Bone marrow (tissue), 2 donors: ENCODE measurements at places on chromosomes 5 and 9.

GRCh38 chr9:21559402-21560280 lies 77.5 kb upstream of the IFNE start:
- DNase-seq = no peak

- no peak for DNase-seq
Measured at GRCh38 chr9:16377311-16377710, 493.2 kb downstream of the BNC2 start.

DNA sequence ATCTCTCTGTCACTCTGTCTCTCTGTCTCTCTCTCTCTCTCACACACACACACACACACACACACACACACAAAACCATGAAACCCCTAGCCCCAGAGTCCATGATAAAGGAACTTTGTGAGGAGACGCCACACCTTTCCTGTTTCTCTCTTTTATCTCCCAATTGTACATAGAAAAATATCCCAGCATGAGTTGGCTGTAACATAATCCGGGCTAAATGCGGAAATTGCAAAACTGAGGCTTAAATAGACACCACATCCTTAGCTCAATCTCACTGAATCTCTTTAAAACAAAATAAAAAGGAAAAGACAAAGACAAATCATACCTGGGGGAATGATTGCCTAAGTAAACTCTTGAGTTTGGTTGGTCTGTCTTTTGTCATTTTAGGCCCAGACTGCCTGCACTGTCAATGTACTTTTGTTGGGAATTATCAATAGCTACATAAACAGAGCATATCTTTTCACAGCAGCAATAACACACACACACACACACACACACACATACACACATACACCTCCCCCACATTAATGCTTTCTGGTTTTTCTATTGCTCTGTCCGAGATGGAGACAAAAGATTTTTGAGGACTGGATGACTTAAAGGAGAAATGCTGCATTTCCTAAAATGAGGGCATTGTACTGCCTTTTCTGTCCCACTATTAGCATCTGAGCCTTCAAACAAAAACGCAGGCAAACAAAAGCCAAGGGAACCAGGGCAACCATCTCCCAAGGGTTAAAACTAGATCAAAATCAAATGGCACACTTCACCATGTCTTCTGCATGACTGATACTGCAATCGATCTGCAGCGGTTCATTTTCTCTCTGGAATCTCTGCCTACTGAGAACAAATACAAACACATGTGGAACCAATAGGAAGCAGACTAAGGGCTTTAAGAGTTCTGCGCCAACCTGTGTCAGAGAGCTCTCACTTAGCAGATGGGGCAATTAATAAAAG lies 321.5 kb downstream of the NFIB start:
- DNase-seq = no peak

DNA sequence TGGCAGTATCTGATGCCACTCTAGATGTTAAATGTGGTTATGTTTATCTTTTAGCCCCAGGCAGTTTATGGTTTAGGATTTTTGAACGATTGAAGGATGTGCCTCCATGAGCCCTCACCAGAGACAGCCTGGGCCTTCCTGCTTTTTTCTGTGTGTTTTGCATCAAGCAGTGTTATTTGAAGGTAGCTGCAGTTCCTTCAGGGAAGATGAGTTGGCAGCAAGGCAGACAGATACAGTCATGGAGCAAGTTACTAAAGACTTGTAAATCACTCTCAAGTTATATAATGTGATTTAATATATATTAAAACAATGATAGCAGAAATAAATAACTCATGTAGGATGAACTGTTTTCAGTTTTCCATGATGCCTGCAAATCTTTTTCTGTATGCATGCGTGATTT lies 204.9 kb downstream of the CD180 start:
- DNase-seq = no peak

- DNase-seq = no peak
Measured at GRCh38 chr9:129569502-129570449, 51.1 kb downstream of the C9orf50 start.

- no peak for DNase-seq
Measured at GRCh38 chr5:9951865-9952516, 297.7 kb downstream of the ATPSCKMT start.

DNA sequence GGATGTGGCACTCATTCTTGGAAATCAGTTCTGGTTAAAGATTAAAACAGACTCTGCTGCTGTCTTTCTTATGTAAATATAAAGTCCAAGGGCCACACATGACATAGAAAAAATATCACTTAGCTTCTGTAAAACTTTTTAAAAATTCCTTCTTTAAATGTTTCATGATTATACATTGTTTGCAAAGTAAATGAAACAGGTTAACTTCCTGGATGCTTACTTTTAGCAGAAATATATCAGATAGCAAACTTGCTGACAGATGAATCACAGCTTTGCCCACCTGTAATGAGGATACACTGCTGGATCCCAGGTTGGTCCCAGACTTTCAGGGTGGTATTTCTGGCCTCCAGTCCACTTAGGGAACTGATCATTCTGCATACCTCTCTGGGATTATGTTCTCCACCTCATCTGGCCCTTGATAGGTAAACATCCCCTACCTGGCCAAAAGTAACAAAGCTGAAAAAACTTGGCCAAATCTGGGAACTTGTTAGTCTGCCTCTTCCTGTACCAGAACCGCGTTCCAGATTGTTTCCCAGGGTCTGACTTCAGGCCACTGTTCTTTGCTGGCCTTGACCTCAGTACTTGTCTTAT lies 340.5 kb downstream of the ADGRV1 start:
- no peak for DNase-seq

- no peak for DNase-seq
Measured at GRCh38 chr5:142864290-142865260, 94.4 kb downstream of the ARHGAP26 start.

- no peak for DNase-seq
Measured at GRCh38 chr5:138470322-138471051, 5.2 kb downstream of the EGR1 start.

GRCh38 chr5:122880749-122881148 lies 35.3 kb downstream of the SNX24 start:
- DNase-seq = no peak

DNA sequence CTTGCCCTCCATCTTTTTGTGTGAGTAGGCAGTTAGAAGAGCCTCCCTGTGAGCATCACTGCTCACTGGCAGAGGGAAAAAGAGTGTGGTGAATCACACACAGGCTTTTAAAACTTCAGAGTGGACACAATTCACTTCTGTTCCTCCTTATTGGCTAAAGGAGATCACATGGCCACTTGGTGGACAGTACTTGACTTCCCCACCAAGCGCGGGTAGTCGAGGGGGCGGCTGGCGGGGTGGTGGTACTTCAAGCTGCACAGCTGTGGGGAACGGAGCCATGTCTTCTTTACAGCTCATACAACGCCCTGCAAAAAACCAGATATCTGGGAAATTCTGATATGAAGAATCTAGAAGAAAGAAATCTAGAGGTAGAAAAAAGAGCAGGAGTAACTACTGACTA lies 95.4 kb downstream of the PAM start:
- DNase-seq = no peak

DNA sequence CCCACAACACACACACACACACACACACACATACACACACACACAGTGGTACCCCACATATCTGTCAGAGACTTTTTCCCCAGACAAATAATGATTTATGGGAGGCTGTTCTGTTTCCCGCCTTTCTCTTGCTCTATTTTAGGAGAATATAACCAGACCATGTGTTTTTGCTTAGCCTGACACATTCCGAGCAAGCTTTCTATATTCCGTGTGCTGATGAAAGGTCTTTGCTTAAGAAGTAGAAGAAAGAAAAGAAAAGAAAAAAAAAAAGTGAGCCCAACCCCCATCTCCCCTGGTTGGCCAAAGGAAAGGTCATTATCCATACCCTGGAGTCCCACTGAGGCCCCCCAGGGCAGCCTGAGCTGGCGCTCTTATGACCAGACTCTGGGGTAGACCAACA lies 338.6 kb downstream of the SLIT3 start:
- DNase-seq = no peak

GRCh38 chr5:67297376-67297775 lies 100.8 kb upstream of the CD180 start:
- DNase-seq = no peak

DNA sequence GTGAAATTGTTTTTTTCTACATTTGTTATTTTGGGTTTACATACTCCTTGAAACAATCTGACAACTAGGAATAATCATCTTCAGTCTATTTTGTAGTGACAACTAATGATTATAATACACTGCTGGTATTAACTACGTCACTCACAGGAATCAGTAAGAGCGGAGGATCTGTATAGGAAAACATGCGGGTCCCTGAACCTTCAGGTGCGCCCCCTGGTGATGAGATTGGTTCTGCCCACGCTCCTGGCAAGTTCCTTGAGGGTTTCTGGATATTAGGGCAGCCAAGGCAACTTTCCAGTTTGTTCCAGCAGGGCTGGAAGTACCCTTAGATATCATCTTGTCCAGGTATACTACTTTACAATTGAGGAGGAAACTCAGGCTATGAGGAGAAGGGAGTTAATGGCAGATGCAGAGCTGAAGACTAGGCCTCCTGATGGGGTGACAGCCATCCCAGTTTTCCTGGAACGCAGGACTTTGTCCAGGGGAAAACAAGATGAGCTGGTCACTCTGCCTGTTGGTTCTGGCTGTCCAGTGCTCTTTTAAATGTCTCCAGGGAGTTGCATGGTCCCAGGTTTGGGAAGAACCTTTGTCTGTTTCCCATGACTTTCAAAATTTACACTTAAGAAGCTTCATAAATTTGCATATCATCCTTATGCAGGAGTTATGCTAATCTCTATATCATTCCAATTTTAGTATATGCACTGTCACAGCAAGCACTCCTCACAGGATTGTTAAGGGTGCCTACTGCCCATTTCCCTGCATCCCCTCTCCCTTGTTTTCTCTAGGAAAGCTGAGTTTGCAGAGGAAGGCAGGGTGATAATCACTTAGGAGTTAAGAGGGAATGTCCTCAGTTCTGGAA lies 14.9 kb upstream of the WNT8A start:
- peak; percentile 22 for DNase-seq

GRCh38 chr9:78900500-78900899 lies 603.6 kb downstream of the PSAT1 start:
- no peak for DNase-seq

- no peak for DNase-seq
Measured at GRCh38 chr9:100700689-100701318, 122.9 kb downstream of the CAVIN4 start.

- DNase-seq = no peak
Measured at GRCh38 chr9:69519470-69520240, 152.5 kb downstream of the APBA1 start.

DNA sequence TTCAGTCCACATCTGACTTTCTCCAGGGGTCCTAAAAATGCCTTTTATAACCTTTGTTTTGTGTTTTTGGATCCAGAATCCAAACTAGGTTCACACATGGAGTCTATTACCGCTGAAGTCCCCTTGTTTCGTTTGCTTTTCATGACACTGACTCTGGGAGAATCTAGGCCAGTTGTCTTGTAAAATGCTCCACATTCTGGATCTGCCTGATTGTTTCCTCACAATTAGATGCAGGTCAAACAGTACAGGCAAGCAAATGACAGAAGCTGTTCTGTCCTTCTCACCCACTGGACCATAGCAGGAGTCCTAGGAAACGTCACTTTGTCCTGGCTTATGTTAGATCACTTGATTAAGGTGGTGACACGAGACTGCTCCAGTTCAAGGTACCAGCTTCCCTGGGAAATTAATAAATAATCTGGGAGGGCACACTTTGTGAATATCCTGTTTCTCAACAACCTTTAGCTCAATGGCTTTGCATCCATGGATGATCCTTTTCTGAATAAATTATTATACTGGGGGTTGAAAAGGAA lies 34.1 kb downstream of the FABP6 start:
- no peak for DNase-seq

- DNase-seq = no peak
Measured at GRCh38 chr5:119402555-119402954, 46.7 kb downstream of the TNFAIP8 start.

DNA sequence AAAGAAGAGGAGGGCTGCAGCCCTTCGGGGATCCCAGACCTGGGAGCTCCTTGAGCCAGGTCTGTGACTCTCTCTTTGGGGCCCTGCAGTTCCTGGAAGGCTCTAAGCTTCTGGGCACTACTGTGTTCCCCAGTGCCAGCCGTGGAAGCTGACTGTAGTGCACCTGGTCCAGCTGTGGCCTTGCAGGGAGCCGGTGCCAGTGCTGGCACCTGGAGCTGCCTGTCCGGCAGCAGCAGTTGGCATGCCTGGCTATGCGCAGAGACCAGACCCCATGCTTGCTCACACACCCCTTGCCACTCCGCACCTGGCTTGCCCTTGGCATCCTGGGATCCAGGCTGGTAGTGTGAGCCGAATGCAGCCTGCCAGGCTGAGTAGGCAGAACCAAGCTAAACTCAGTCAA lies 91.0 kb upstream of the PUM3 start:
- DNase-seq = no peak

DNA sequence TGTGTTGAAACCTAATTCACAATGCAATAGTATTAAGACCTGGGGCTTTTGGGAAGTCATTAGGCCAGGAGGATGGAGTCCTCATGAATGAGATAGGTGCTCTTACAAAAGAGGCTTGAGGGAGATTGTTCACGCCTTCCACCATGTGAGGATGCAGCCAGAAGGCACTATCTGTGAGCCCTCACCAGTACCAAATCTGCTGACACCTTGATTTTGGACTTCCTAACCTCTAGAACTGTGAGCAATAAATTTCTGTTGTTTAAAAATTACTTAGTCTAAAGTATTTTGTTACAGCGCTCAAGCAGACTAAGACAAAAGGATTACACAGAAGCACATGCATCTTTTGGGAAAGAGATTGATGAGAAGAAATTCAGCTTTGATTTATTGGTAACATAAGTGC lies 232.9 kb upstream of the NR4A3 start:
- no peak for DNase-seq

DNA sequence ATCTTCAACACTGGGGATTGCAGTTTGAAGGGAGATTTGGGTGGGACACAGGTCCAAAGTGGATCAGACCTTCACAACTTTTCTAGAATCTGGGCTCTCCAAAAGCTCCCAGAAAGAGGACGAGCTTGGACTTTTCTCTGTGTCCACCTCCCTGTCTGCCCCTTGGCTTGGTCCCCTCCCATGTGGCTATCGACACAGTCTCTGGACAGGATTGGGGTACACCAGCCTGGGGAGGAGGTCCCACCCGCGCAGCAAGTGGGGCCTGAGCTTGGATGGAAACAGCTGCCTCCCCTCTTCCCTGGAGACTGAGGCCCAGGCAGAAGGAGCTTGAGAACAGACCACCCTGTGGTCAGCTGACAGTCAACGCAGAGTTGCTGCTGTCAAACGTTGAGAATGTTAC lies 84.6 kb upstream of the FCN1 start:
- no peak for DNase-seq

- no peak for DNase-seq
Measured at GRCh38 chr9:138045541-138046490, 168.2 kb downstream of the CACNA1B start.
